Left cardiac atrium (tissue), 4 donors: ENCODE measurements at places on chromosomes 6 and 20. TPM values are rescaled to one million over a fixed set of nuclear protein-coding genes. Genes with fewer than 3 reads are reported as not detected.
A peak's percentile ranks its signal among the peaks of the same experiment; 100 is the strongest.

GRCh38 chr20:40741507-40742106 is 52.6 kb upstream of the MAFB start:
- DNase-seq, result peak; percentile 38

- no peak for DNase-seq
Observed at GRCh38 chr20:57577679-57578475, 17.0 kb downstream of the PCK1 start.

GRCh38 chr6:73452107-73452461 is at the start of gene CGAS:
Gene CGAS, minus strand, starts transcription at chr6:73452297. Its CDS starts 116 bp downstream, at chr6:73452181.
- peak; percentile 85 for DNase-seq

DNA sequence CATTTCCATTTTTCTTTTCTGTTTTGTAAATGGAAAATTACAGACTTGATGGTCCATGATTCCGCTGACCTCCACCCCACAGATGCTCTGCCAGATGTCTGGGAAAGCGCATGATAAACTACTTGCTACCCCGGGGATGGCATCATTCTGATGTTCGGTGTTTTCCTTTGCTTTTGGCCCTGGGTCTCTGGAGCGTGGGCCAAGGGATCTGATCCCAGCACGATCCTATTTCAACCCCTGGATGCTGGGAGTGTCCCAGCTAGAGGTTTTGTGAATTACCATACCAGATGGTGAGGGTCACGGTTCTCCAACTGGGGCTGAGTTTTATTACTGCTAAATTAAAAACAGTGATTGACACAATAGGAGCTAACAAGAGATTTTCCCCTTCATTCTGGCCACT is 25.2 kb upstream of the MYLIP start:
- DNase-seq, result no peak

GRCh38 chr6:165746331-165746730 is 83.3 kb upstream of the PDE10A start:
- no peak for DNase-seq

DNA sequence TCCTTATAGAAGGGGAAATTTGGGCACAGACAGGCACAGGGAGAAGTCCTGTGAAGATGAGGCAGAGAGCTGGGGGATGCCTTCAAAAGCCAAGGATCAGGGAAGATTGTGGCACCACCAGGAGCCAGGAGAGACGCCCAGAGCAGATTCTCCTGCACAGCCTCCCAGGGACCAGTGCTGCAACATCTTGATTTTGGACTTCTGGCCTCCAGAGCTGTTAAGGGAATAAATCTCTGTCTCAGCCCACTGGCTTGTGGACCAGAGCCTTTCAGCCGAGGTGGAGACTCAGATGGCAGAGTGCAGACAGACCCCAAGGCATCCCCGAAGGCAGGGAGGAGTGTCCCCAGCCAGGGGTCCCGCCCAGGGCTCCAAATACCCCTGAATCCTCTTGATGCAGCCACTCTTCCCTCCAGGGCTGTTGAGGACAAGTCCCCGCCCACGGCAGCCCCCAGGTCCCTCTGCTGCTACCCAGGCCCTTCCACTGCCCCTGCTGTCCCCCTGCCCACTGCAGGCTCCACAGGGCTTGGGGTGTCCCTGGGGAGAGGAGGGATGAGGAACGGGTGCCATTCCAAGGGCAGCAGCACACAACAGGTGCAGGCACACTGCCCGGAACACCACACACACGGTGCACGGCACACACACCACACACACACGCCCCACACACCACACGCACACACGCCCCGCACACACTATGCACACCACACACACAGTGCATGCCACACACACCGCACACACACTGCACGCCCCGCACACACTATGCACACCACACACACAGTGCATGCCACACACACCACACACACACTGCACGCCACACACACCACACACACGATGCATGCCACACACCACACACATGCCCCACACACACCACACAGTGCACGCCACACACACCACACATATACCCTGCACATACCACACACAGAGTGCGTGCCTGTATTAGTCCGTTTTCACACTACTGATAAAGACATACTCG is 311.4 kb downstream of the TAF4 start:
- DNase-seq, result peak; percentile 2

- DNase-seq, result no peak
Observed at GRCh38 chr6:53801022-53801421, 6.2 kb downstream of the LRRC1 start.

GRCh38 chr6:90158936-90159335 is 137.7 kb downstream of the BACH2 start:
- DNase-seq, result no peak

GMPR gene
- total RNA-seq, result 58.8 TPM
